ENCODE measurements at places on chromosomes 4 and X. TPM values are rescaled to one million over a fixed set of nuclear protein-coding genes. Genes with fewer than 3 reads are reported as not detected.

Gene FGG
- total RNA-seq, result 0.57 TPM

Gene LAMP2
- 82.3 TPM for total RNA-seq

DNA sequence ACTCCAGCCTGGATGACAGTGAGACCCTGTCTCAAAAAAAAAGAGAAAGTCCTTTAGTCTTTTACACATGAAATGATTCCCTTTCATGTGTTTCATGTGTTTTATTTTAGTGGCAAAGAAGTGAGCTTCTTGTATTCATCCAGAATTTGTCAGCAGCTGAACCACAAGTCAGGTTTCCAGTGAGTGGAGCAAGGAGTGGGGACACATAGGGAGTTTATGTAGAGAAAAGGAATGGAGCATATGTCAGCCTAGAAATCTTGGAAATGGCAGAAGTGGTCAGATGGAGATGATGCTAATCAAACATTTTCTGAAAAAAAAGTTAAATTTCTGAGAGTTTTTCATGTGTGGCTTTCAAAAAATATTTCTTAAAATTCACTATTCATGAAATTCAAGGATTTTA is 383.0 kb upstream of the GATB start:
- DNase-seq, result no peak

Gene IL21
- total RNA-seq, result not detected

DNA sequence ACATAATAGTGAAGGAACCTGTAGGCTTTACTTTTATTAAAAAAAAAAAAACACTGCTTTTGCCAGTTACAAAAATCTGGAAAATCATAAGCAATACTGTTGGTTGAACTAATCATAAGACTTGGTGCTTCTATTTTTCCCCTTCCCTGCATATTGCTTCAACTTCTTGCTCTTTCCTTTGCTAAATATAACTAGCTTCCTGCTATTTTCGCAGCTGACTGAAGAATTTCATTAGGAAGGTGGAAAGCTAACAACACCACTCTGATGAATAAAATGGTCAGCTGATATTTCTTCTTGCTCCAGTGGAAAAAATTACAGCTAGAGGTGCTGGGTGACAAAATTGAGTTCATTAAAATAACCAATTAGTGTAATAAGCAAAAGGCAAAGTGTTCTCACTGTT is 39.3 kb downstream of the MEPE start:
- DNase-seq, result no peak

- DNase-seq, result no peak
Measured at GRCh38 chr4:81573840-81574239, 102.1 kb upstream of the RASGEF1B start.

DNA sequence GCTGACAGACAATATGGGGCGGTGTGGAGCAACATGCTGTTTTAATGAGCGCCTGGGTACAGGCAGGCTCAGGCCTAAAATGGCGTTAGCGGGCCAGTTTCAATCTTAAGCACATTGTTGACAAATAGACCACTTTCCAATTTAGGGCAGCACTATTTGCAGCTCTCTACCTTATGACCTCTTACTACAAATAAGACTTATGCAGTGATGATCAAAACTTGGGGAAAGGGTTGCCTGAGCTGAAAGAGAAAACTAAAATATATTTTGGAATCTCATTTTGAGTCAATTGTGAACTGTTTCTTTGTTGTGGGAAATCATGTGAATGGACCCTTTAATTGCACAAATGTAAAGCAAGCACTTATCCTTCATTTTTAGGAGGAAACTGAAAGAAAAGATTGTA is 25.5 kb upstream of the GPAT3 start:
- no peak for DNase-seq

GRCh38 chr4:102104278-102104677 is 241.0 kb downstream of the SLC39A8 start:
- no peak for DNase-seq

Gene RAB39B
- total RNA-seq, result 0.86 TPM

Gene NKX6-1
- 0.70 TPM for total RNA-seq

Gene RASSF6
- 41.7 TPM for total RNA-seq

- DNase-seq, result no peak
Measured at GRCh38 chrX:65127842-65128241, 151.6 kb upstream of the ZC4H2 start.

DNA sequence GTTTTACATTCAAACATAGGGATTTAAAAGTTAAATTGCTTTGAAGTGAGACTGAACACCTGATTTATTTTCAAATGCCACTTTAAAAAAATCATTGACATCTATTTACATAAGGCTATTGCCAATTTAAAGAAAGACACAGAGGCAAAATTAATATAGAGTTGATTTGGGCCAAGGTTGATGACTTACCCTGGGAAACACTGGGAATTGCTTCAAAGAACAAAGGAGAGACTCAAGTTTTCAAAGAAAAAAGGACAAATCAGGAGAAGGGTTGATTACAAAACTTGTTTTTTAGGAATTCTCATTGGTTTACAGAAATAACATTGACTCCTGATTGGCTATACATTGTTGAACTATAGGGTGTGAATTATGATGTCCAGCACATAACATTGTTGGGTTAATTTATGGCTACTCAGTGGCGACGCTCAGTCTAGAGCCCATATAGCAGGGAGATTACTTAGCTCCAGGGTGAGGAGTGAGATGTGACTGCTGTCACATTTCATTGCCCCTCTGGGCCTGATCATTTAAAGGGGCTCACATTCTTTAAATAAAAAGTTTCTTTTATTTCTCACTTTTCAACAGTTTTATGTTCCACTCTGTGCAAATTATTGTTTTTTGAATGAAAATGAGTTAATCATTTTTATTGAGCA is 184.6 kb downstream of the SPATA18 start:
- DNase-seq, result no peak

- peak; percentile 45 for DNase-seq
Measured at GRCh38 chrX:121308276-121308805, 260.9 kb downstream of the GLUD2 start.

Gene USP26
- total RNA-seq, result not detected

Gene SMAD1
- total RNA-seq, result 43.7 TPM

- no peak for DNase-seq
Measured at GRCh38 chr4:87567191-87567590, 38.0 kb upstream of the SPARCL1 start.

DNA sequence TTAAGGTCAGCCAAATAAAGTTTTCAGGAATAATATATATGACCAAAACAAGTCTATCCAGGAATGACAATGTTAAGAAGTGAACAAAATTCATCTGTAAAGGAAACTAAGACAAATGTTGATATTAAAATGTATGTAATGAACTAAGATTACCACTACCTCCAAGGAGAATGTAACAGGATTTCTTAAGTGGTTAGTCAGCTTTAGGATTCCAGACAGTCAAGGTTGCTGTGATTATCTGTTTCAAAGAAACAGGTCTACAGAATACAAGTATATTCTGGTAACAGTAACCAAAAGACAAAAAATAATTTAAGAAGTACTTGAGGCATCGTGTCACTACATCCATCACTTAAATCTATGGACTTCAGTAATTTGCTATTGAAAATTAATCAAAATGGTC is 172.8 kb downstream of the SCFD2 start:
- no peak for DNase-seq

GRCh38 chr4:104486716-104487504 is 7.8 kb downstream of the CXXC4 start:
- DNase-seq, result no peak

Gene HS3ST1
- total RNA-seq, result 9.8 TPM

DNA sequence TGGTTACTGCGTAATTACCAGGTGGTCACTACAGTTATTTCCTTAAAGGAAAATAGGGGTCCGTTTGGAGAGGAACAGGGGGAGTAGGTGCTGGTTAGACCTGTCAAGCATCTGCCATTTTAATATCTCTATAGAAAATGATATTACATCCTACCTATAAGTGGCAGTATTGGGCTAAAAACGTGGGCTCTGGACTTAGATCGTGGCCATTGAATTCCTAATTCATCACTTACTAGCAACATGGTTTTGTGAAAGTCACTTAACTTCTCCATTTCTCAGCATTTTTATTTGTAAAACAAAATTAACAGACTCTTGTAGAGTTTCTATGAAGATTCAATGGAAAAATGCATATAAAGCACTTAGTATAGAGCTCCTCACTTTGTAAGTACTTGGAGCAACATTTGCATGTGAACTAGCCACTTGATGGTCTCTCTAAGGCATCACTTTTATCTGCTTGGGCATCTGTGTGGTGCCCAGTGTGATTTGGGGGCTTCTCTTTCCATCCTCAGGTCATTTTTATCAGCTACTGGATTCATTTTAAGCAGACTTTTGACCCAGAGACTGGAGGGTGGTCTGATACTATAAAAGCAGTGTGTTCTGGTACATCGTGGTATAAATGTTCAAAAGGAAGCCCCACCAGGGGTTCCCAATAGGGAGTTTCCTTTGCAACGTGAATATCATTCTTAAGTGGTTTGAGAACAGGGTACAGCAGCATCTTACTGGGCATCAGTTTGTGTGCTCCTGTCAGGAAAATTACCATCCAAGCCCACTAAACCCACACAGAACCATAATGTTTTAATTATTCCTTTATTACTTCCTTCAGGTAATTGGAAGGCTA is 42.7 kb upstream of the RASSF6 start:
- DNase-seq, result no peak

- peak; percentile 70 for DNase-seq
Measured at GRCh38 chrX:48957477-48957826, at the start of gene OTUD5. Gene OTUD5, minus strand, starts transcription at chrX:48957607. Its CDS starts 37 bp downstream, at chrX:48957570.

GRCh38 chr4:7294176-7294756 is 101.9 kb downstream of the SORCS2 start:
- DNase-seq, result no peak

- DNase-seq, result no peak
Measured at GRCh38 chr4:150355858-150356455, 226.0 kb upstream of the MAB21L2 start.

Gene RNF212
- total RNA-seq, result 5.1 TPM

Gene CYLC1
- total RNA-seq, result not detected

DNA sequence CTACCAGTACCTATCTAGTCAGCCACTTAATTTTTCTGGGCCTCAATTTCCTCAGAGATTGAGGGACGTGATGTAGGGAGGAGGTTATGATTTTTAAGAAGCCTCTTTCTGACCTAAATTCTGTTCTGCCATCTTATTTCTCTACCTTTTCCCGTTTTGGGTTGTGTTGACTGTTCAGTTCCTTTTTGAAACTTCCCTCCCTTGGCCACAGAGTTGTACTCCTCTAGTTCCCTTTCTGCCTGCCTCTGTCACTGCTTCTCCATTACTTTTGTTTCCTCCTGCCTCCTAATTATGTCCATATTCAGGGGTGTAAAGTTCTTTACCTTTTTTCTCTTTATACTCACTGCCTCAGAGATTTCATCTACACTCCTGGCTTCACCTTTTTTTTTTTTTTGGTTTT is 25.4 kb downstream of the CLCN5 start:
- no peak for DNase-seq

DNA sequence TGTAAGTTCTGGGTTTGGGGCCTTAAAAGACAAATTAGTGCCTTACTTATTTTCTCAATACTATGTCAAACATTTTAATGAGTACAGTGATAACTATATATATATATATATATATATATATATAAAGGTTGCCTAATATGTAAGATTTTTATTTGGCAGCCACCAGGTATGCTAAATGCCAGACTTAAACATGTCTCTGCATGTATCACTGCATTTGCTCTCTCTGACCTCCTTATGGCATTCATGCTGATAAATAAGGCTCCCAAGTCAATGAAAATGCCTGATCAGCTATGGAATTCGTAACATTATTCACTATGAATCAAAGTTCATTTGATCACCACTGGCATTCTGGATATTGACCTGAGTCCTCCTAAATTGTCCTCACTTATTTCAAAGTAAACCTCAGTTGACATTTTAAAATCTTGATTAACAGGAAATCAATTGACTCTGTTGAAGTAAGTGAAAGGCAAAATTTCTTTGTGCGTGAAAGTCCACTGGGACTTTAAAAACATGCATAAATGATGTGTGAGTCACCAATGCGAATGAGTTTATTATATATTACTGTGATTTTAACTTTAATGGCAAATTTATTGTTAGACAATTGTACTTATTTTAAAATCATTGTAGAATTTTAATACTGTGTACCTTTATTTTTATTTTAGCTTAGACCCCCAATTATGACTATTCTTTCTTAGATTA is 29.2 kb upstream of the AREG start:
- no peak for DNase-seq

GRCh38 chrX:24410514-24411189 is 50.2 kb downstream of the SUPT20HL1 start:
- no peak for DNase-seq

DNA sequence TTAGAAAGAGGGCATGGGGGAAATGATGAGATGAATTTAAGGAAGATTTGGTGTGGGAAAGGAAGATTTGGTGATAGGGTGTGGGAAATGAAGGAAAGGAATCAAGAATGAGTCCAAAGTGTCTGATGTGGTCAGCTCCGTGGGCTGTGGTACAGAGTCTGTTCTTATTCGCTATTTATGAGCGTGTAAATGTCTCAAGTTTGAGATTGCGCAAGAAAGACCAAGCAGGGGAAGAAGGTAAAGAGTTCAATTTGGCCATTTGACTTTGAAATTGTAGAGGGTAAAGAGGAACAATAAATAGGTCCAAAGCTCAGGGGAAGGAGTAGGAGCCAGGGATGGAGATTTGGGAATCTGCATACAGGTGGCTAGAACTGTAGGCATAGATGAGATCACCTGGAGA is 11.3 kb upstream of the SMS start:
- DNase-seq, result no peak

GRCh38 chrX:2751291-2751690 is 549 bp upstream of the XG start:
- DNase-seq, result no peak

Gene ITM2A
- 42.2 TPM for total RNA-seq

GRCh38 chrX:2548711-2549423 is 48.1 kb upstream of the DHRSX start:
- no peak for DNase-seq

Data from ureter (tissue), 1 donor.